CD4-positive, alpha-beta T cell treated with Interleukin-15 for 1 hour (primary cell): ENCODE measurements at places on chromosomes 5 and 9.

GRCh38 chr9:127971357-127972235 is 9.2 kb downstream of the EEIG1 start:
- no peak for DNase-seq

GRCh38 chr9:125690679-125691078 is 16.3 kb downstream of the MAPKAP1 start:
- DNase-seq, result no peak

GRCh38 chr5:168691891-168692290 is 112.7 kb upstream of the PANK3 start:
- DNase-seq, result no peak

GRCh38 chr5:156326718-156327259 is at the start of gene SGCD:
TSS of gene SGCD (plus strand) at chr5:156327164.
- DNase-seq, result no peak
